ENCODE measurements at places on chromosomes 7 and 10.

DNA sequence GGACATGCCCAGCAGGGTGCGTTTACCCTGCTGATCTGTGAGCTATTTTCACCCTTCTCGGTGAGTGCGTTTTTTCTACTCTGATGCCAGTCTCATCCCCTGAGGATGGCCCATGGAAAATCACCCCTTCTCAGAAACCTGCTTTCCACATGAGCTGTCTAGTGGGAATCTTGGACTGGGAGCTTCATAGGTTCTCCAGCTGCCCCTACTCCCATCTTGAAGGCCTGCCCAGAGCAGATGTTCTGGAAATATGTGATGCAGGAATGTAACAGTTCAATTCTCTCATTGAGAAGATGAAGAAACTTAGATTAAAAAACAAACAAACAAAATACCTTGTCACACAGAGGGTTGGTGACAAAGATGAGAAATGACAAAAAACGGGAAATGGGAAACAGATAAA is 146.9 kb upstream of the RAB11FIP2 start:
- no peak for DNase-seq

GRCh38 chr10:129140921-129141885 is 325.8 kb upstream of the MGMT start:
- no peak for DNase-seq

DNA sequence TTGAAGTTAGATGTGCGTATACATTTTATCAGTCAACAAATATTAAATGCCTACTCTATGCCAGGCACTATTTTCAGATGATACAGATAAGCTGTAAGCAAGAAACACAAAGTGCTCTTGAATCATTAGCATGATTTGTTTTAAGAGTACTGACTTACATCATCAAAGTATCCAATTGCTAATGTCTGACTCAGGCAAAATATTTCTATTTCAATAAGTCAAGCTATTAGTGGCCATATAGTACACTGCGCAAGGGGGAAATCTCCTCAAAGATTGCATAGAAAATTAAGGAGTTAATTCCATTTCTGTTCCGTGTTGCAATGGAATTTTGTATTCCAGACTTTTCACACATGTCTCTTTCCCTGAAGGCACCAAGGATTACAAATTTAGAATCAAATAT is 46.1 kb upstream of the DNAJC1 start:
- DNase-seq: no peak

DNA sequence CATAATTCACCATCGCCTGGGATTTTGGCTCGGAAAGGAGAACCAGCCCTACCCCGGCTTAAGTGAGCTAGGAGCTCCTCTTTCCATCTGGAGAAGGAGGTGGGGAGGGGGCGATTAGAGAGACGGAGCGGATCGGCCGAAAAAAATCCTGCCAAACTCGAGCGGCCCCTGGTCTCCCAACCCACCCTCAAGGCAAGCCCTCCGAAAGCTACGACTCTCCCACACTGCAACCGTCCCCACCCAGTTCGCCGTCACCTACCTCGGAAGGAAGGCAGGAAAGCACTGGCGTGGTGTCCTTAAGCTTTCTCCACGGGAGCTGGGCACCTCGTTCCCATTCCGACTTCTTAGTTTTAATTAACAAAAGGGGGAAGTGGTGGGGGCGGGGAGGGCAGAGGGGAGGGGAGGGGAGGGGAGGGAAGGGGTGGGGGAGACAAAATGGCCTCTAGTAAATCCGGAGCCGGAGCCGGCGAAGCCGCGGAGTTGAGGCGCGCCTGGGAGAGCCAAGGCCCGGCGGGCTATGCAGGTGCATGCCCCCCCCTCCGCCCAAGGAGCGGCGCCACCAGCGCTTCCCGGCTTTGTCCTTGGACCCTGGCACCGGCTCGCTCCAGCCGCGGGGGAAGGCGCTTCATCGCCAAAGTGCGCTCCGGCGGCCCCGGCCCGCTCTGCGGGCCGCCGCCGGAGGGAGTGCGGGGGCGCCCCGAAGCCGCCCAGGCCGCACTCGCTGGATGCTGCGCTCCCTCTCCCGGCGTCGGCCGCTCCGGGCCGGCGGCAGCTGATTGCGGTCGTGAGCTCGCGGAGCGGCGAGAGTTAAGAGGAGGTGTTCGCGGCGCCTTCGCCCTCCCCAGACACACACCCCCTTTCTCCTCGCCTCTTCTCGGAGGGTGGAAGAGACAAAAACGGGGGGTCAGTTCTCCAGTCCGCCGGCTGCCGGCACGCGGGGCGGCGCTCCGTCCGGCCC is at the start of gene LRRC4:
Gene LRRC4, minus strand, starts transcription at position 784 of the 958 bp plus-strand sequence. CDS start 797 bp downstream, outside the sequence.
- no peak for DNase-seq

- peak; percentile 32 for DNase-seq
Measured at GRCh38 chr10:86520871-86521677, 518 bp downstream of the WAPL start.

- no peak for DNase-seq
Measured at GRCh38 chr10:78653555-78653954, 415.2 kb upstream of the ZMIZ1 start.

GRCh38 chr7:131285556-131285955 is 42.1 kb upstream of the MKLN1 start:
- DNase-seq: no peak

DNA sequence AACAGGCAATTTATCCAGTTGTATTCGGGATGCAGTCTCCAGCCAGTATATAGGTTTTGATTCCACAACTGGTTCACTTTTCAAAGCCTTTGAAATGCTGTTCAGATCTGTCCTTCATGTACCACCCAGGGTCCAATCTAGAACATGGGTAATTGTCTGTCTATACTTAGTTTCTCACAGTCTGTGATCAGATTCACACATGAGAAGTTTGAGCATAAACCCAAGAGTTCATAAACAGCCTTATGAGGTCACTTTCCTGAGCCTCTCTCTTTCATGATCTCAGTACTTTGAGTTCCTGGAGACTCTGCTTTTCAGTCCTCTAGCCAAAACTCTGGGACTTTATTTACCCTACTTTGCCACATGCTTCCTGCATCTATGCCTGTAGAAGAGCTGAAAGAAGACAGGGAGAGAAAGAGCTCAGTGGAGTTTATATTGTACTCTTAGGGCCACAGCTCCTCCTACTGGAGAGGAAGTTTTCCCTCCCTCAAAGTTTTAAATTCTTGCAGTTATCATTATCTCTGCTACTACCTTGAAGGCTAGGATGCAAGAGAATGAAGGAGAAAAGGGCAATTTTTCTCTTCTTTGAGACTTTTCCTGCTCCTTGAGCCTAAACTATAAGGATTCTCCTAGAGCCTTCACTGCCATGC is 172.0 kb downstream of the ZEB1 start:
- peak; percentile 40 for DNase-seq

- no peak for DNase-seq
Measured at GRCh38 chr7:142886866-142887265, 1.3 kb upstream of the TRPV6 start.

GRCh38 chr10:120738658-120739057 is 112.5 kb upstream of the WDR11 start:
- DNase-seq: peak; percentile 16

DNA sequence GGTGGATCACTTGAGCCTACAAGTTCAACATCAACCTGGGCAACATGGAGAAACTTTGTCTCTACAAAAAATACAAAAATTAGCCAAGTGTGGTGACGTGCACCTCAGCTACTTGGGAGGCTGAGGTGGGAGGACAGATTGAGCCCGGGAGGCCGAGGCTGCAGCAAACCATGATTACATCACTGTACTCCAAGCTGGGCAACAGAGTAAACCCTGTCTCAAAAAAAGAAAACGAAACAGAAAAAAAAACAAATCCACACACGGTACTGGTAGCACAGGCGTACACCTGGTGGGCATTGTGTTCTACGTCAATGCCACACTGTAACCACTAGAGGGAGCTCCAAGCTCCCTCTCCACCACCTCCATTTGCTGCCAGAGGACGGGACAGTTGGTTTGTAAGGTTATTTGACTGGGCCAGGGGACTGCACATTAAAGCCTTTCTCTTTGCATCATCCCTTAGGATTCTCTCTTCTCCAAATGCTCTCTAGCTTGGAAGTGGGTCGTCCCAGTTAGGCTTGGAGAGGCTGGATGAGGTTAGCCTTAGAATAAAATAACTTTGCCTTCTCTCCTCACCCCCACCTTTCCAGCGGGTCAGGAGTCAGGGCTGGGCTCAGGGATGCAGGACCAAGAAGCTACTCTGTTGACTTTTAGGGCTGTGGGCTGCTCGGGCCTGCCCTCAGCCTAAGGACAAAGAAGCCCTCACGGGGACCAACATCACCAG is 130.8 kb downstream of the SORBS1 start:
- DNase-seq: peak; percentile 58

DNA sequence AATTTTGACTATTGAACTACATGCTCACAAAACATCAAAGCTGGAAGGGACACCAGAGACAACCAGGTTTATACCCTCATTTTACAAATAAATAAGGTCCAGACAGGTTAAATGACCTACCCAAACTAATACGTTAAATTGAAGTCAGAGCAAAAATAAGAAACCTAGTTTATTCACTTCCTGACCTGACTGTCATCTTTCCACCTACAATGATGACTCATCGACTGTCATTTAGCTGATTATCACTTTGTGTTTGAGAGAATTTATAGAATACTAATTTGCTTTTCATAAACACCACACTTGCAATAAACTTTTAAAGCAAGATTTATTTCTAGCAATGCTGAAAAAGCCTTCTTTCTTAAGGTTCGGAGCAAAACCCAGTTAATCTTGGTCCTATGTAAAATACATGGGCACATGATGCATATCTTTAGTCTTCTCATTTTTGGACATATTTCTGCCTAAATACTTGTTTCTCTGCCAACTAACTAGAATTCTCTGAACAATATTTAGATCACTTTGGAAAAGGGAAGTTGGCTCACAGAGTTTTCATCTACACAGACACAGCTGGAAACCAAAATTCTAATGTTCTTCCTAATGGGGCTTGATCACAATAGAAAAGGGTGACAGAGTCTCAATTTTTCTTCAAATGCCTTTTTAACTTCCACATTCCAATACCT is 16.7 kb upstream of the LRRN3 start:
- DNase-seq: no peak

- DNase-seq: no peak
Measured at GRCh38 chr7:1432411-1433082, 26.7 kb downstream of the MICALL2 start.

DNA sequence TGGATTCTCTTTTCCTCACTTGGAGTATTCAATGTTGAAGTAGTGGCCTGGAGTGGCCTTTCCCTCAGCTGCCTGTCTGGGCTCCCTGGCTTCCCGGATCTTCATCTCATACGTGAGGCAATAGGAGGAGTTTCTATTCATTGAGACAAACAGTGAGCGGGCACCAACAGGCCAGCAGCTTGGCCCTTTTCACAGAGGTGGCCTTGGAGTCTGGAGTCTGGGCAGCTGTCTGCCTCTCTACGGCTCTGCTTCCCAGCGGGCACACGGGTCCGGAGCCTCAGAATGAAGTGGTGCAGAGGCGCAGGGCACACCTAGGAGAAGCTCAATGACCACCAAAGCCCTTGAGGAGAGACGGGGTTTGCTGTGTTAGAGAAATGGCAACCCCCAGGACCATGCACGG is 169.4 kb downstream of the CCDC3 start:
- DNase-seq: no peak
